ENCODE measurements at places on chromosomes 11 and 22.
A peak's percentile ranks its signal among the peaks of the same experiment; 100 is the strongest.

GRCh38 chr11:126419801-126420697 is 64.6 kb downstream of the ST3GAL4 start:
- H3K36me3 ChIP-seq, result no peaks in the 10 kb centered on the region
- H3K27ac ChIP-seq, result peak overlapping the region; percentile 57
- H3K27me3 ChIP-seq, result no peaks in the 10 kb centered on the region
- DNase-seq, result peak; percentile 83
- no peak overlapping the region for H3K4me3 ChIP-seq

GRCh38 chr11:77073328-77074001 is 6.7 kb downstream of the CAPN5 start:
- DNase-seq, result peak; percentile 77
- H3K4me3 ChIP-seq, result no peak overlapping the region
- H3K27me3 ChIP-seq, result no peaks in the 10 kb centered on the region
- H3K4me1 ChIP-seq, result peaks cover 75% of the 10 kb centered on the region
- H3K36me3 ChIP-seq, result no peaks in the 10 kb centered on the region

DNA sequence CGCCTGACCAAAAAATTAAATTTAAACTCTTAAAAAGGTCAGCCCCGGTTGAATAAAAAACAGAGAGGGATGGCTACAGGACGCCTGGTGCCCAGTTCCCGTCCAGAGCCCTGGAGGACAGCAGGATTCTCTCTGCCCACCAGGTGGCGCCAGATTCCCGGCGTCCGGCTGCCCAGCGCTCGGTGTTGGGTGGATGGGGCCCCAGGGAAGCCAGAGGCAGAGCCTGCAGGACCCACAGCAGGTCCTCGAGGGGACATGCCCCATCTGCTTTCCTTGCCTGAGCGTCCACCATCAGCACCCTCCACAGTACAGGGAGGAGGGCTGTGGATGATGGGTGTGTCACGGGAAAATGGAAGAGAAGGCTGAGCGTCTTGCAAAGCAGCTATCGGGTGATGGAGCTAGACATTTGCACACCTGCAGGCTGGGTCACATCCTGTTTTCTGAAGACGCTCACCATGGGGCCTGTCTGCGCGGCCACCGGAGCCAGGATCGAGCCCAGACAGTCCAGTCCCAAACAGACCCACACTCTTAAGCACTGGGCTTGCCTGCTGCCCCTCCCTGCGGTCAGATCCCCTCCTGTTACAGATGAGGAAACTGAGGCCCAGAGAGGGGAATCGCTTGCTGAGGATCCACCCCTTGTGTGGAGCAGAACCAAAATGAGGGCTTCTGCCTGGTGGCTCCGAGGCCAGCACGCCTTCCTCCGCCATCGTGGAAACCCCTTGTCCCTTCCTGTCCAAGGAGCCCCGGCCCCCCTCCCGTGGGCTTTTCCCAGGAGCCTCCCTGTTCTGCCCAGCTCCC is 18.5 kb upstream of the CBX7 start:
- DNase-seq, result peak; percentile 88
- no peaks in the 10 kb centered on the region for H3K36me3 ChIP-seq
- H3K27ac ChIP-seq, result no peak overlapping the region
- H3K4me3 ChIP-seq, result peak overlapping the region; percentile 6

DNA sequence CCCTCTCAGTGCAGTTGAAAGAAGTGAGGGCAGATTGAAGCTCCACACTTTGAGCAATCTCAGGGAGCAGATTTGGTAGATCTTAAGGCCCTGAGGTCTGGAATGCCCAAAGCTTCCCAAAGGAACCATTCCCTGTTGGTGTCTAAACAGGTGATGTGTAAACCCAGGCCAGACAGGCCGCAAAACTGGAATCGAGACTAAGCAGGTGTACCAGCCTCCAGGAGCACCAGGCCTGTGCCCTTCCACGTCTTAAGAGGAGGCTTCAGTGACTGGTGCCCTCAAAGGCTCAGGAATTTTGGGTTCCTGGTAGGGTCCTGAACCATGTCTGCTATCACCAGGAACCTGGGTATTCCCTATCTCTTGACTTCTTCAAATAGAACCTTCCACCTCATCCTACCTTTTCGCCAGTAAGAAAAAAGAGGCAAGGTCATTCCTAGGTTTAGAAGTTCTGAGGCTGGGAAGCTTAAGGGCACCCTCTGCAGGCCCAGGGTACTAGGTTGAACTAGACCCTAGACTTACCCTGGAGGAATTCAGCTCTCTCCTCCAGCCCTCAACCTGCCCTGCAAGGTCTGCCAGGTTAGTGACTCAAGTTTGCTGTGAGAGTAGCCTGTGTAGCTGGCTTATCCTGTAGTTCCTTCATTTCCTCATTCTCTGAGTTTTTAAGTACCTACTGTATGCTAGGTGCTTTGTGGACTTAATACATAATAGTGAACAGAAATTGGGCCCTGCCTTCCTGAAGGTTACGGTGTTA is 100.0 kb upstream of the NNMT start:
- H3K4me1 ChIP-seq, result peaks cover 57% of the 10 kb centered on the region
- no peak overlapping the region for H3K4me3 ChIP-seq
- peak; percentile 66 for DNase-seq
- H3K27ac ChIP-seq, result peak overlapping the region; percentile 96
- H3K27me3 ChIP-seq, result no peaks in the 10 kb centered on the region

DNA sequence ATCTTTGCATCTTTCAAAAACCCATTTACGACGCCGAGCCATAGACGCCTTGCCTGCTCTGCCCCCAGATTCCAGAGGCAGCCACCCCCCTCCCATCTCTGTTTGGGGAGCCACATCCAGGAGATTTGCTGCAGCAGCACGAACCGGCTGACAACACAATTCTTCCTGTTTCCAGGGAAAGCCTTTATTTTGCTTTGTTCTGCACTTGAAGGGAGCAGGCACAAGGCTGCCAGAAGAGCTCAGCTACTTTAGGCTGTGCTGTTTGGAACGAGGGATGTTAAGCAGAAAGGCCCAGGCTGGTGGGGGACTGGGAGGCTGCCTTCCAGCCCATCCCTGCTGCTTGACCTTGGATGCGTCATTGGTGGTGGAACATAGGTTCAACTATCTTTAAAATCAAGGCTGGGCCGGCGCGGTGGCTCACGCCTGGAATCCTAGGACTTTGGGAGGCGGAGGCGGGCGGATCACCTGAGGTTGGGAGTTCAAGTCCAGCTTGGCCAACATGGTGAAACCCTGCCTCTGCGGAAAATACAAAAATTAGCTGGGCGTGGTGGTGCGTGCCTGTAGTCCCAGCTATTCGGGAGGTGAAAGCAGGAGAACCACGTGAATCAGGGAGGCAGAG is 243.9 kb downstream of the MIAT start:
- peaks cover 52% of the 10 kb centered on the region for H3K27me3 ChIP-seq
- no peak overlapping the region for H3K27ac ChIP-seq
- H3K36me3 ChIP-seq, result no peaks in the 10 kb centered on the region
- no peak overlapping the region for H3K4me3 ChIP-seq

- H3K27me3 ChIP-seq, result no peaks in the 10 kb centered on the region
- H3K4me1 ChIP-seq, result peaks cover 30% of the 10 kb centered on the region
- H3K36me3 ChIP-seq, result no peaks in the 10 kb centered on the region
- no peak for DNase-seq
- H3K27ac ChIP-seq, result no peak overlapping the region
Observed at GRCh38 chr11:22920939-22921565, 60.8 kb upstream of the CCDC179 start.

DNA sequence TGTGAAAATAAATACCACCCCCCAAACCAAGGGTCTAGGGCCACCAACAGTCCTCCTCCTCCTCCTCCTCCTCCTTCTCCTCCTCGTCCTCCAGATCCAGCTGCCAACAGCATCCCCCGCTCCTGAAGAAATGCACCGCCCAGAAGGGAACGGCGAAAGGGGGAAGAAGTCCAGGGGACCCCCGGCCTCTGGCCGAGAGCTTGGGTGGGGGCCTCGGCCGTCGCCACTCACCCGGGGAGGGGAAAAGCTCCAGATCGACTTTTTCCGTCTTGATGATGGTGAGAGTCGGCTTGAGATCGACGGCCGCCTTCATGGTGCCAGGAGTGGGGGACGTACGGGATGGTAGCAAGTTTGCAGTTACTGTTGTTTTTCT is 65.7 kb downstream of the ETS1 start:
- H3K27ac ChIP-seq, result peak overlapping the region; percentile 96
- peak; percentile 59 for DNase-seq
- H3K27me3 ChIP-seq, result no peaks in the 10 kb centered on the region
- peak overlapping the region; percentile 60 for H3K4me3 ChIP-seq

DNA sequence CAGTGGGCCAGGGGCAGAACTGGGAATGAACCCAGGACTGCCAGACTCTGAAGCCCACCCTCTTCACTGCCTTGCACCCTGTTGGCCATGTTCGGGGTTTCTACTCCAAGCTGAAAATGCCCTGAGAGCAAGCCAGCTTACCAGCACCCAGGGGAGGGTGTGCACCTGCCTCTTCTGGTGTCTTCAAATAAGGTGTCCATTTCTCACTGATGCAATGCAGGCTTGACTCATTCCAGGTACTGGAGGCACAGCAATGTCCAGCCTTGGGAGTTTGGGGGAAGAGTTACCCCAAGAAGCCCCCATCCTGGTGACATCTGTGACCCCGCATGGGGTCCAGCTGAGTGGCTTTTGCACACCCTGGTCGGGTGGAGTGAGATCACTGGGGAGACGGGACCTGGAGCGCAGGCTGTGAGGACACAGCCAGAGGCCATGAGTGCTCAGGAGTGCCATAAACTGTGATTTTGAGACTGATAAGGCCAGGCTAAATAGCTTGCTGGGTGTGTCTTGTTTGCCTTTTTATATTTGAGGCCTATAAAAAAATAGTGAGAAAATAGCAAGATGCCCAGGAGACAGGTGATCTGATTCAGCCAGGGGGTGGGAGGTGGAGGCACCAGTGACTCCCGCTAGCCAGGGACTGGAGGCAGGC is 4.6 kb upstream of the CERK start:
- no peak overlapping the region for H3K4me3 ChIP-seq
- H3K27ac ChIP-seq, result peak overlapping the region; percentile 34
- no peaks in the 10 kb centered on the region for H3K27me3 ChIP-seq
- no peaks in the 10 kb centered on the region for H3K36me3 ChIP-seq
- DNase-seq, result no peak
- H3K4me1 ChIP-seq, result peaks cover 56% of the 10 kb centered on the region

- no peaks in the 10 kb centered on the region for H3K27me3 ChIP-seq
- no peak overlapping the region for H3K4me3 ChIP-seq
- H3K36me3 ChIP-seq, result no peaks in the 10 kb centered on the region
- no peak for DNase-seq
Observed at GRCh38 chr11:79060081-79060953, 380.5 kb downstream of the TENM4 start.

- H3K4me1 ChIP-seq, result no peaks in the 10 kb centered on the region
- H3K4me3 ChIP-seq, result no peak overlapping the region
- no peak overlapping the region for H3K27ac ChIP-seq
- no peak for DNase-seq
- no peaks in the 10 kb centered on the region for H3K36me3 ChIP-seq
- peaks cover 14% of the 10 kb centered on the region for H3K27me3 ChIP-seq
Observed at GRCh38 chr22:49267996-49268395, 559.7 kb downstream of the BRD1 start.

DNA sequence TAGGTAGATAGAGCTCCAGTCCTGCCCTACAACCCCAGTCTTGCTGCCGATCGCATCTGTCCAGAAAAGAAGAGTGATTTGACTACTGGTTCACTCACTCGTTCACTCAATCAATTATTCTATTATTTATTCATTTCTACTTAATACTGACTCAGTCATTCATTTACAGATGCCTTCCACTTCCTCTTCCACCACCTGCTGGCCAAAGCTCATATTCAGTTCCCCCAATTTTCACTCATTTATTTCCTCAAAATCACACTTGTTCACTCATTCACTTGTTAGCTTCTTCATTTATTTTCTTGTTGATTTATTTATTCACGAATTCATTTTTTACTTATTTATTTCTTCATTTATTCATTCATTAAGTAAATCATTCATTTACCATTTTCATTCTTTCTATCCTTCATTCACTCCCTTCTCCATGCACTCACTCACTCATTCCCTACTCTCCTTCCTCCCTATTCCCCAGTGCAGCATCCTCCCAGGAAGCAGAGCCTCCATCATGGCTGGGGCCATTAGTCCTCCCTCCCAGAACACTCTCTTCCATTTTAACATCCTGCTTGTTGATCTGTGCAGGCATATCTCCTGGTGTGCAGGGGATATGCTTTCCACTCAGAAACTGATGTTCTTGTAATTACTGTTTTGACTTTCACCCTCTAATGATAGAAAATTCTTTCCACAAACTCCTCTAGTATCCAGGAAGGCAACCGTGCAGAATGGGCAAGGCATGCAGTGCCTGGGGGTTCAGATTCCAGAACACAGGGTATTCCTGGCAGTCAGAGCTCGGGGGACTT is 281.0 kb downstream of the TENM4 start:
- H3K36me3 ChIP-seq, result no peaks in the 10 kb centered on the region
- H3K4me3 ChIP-seq, result no peak overlapping the region
- H3K27ac ChIP-seq, result no peak overlapping the region

- H3K27ac ChIP-seq, result peak overlapping the region; percentile 66
- H3K27me3 ChIP-seq, result no peaks in the 10 kb centered on the region
- peak overlapping the region; percentile 7 for H3K4me3 ChIP-seq
- no peaks in the 10 kb centered on the region for H3K36me3 ChIP-seq
- peaks cover 32% of the 10 kb centered on the region for H3K4me1 ChIP-seq
- peak; percentile 69 for DNase-seq
Observed at GRCh38 chr11:130163346-130164220, 4.0 kb downstream of the ST14 start.

- no peak overlapping the region for H3K4me3 ChIP-seq
- DNase-seq, result no peak
- peaks cover 45% of the 10 kb centered on the region for H3K27me3 ChIP-seq
- H3K27ac ChIP-seq, result no peak overlapping the region
- no peaks in the 10 kb centered on the region for H3K4me1 ChIP-seq
- no peaks in the 10 kb centered on the region for H3K36me3 ChIP-seq
Observed at GRCh38 chr22:19629331-19629719, 85.0 kb upstream of the SEPTIN5 start.

DNA sequence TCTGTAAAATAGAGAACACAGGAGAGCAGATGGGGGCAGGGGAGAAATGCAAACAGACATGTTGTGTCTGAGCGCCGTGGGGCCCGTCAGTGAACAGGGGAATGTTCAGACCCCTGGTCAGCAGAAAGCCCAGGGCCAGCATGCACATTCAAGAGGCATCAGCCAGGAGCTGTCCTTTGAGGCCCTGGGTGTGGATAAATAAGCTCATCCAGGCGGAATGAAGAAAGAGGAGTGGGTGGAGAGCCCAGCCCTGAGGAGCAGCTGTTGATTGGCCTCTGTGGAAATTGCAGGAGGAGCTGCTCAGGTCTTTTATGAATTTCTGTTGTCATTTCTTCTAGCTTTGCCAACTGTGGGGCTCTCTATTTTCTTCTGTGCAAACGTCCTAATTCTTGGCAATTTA is 49.7 kb upstream of the CECR2 start:
- peaks cover 24% of the 10 kb centered on the region for H3K27me3 ChIP-seq
- no peak overlapping the region for H3K27ac ChIP-seq
- no peak for DNase-seq
- no peak overlapping the region for H3K4me3 ChIP-seq
- H3K36me3 ChIP-seq, result no peaks in the 10 kb centered on the region

Measured in stomach (tissue), 19 donors.